H9 (cell line): ENCODE measurements at places on chromosomes 4 and X. TPM values are rescaled to one million over a fixed set of nuclear protein-coding genes. Genes with fewer than 3 reads are reported as not detected.

PLAC8 gene
- total RNA-seq, result 0.90 and 1.6 TPM in 2 replicates

GRCh38 chrX:136847874-136848273, 32.7 kb downstream of the RBMX start:
- no peak overlapping the region for H3K4me3 ChIP-seq
- H3K36me3 ChIP-seq, result peaks cover 32% of the 10 kb centered on the region
- H3K27me3 ChIP-seq, result no peaks in the 10 kb centered on the region
- H3K27ac ChIP-seq, result no peak overlapping the region

DNA sequence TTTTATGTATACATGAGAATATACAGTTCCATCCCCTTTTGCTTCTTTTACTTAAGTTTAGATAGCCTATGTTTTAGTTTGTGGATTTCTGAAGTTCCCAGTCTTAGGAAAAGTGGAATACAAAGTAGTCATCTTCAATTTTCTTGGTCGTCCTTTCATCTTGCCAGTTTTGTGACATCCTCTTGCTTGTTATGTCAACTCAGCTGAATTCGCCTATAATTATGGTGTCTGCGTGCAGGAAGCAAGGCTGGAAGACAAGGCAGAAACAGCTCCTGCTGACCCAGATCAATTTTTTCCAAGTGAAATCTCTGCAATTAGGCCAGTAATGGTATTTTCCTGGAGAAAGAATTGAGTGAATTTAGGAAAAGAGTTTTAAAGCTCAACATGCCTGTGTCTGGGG, 28.1 kb upstream of the NYX start:
- no peaks in the 10 kb centered on the region for H3K4me1 ChIP-seq
- peaks cover 4% of the 10 kb centered on the region for H3K36me3 ChIP-seq
- no peak overlapping the region for H3K27ac ChIP-seq
- no peak overlapping the region for H3K4me3 ChIP-seq
- no peaks in the 10 kb centered on the region for H3K27me3 ChIP-seq

- no peaks in the 10 kb centered on the region for H3K4me1 ChIP-seq
- DNase-seq, result no peak
- no peak overlapping the region for H3K4me3 ChIP-seq
- H3K27me3 ChIP-seq, result no peaks in the 10 kb centered on the region
- no peak overlapping the region for H3K27ac ChIP-seq
Observed at GRCh38 chrX:118062048-118062789, 54.4 kb downstream of the KLHL13 start.

DNA sequence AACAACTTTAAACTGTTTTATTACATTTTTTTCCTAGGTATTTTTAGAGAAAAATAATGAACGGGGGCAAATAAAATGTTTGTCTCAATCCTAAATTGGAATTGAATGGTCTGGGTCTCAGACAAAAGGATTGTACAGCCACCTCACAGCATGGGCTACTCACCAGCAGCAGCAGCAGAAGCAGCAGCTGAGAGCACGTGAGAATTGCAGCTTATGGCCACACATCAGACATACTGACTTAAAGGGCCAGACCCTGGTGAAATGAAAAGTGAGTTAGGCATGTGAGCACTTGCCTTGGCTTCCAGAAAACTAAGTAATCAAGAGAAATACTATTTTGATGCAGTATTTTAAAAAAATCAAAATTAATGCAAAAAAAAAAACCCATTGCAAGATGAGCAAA, 56.6 kb downstream of the AASDH start:
- no peak for DNase-seq
- H3K4me1 ChIP-seq, result no peaks in the 10 kb centered on the region
- no peak overlapping the region for H3K27ac ChIP-seq
- no peak overlapping the region for H3K4me3 ChIP-seq

GRCh38 chr4:126715067-126715466, 917.7 kb upstream of the INTU start:
- no peaks in the 10 kb centered on the region for H3K27me3 ChIP-seq
- peaks cover 20% of the 10 kb centered on the region for H3K36me3 ChIP-seq
- no peak overlapping the region for H3K4me3 ChIP-seq
- DNase-seq, result peak; percentile 47
- H3K4me1 ChIP-seq, result no peaks in the 10 kb centered on the region; the same call in 1 of the 2 replicates

ABLIM2 gene
- total RNA-seq, result 0.90 and 1.0 TPM in 2 replicates

GRCh38 chrX:106243376-106243775, 75.3 kb downstream of the PWWP3B start:
- DNase-seq, result no peak
- H3K27ac ChIP-seq, result no peak overlapping the region
- H3K36me3 ChIP-seq, result no peaks in the 10 kb centered on the region; the same call in 1 of the 2 replicates
- no peaks in the 10 kb centered on the region for H3K27me3 ChIP-seq
- no peak overlapping the region for H3K4me3 ChIP-seq
- H3K4me1 ChIP-seq, result no peaks in the 10 kb centered on the region

GRCh38 chr4:52968691-52969090, 106.6 kb downstream of the RASL11B start:
- H3K27ac ChIP-seq, result no peak overlapping the region
- no peaks in the 10 kb centered on the region for H3K27me3 ChIP-seq
- no peaks in the 10 kb centered on the region for H3K4me1 ChIP-seq

DNA sequence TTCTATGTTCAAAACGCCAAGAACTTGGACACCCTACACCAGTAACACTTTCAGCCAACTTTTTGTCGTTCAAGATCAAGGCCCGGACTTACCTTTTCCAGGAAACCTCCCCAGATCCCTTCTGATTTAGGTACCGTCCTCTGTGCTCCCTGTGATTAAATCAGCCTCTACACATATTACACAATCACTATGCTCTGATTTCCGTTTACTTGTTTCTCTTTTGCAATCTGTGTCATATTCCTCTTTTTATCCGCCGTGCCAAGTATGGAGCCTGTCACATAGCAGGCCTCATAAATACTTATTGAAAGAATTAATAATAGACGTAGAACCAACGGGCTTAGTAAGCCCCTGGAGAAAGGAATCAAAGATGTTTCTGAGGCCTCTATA, 722 bp upstream of the TMEM33 start:
- no peaks in the 10 kb centered on the region for H3K27me3 ChIP-seq
- no peaks in the 10 kb centered on the region; the same call in 1 of the 2 replicates for H3K4me1 ChIP-seq
- peaks cover 29% of the 10 kb centered on the region for H3K36me3 ChIP-seq
- no peak for DNase-seq
- H3K27ac ChIP-seq, result no peak overlapping the region

DNA sequence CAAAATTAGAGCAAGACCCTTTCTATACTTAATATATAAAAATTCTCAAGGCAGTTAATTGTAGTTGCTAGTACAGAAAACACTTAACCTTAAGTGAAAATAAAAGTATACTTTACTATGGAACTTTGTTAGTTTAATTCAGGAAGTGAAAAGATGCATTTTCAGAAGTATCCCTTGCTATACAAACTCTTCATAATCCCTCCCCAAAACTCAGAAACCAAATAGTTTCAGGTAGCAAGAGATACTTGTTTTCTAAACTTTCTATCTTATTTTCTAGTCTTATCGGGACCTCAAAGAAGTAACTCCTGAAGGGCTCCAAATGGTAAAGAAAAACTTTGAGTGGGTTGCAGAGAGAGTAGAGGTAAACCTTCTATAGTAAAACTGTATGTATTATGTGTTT, 14.3 kb downstream of the PAICS start:
- peaks cover 96% of the 10 kb centered on the region for H3K36me3 ChIP-seq
- H3K27ac ChIP-seq, result no peak overlapping the region
- no peaks in the 10 kb centered on the region for H3K27me3 ChIP-seq
- no peaks in the 10 kb centered on the region for H3K4me1 ChIP-seq
- no peak for DNase-seq

DNA sequence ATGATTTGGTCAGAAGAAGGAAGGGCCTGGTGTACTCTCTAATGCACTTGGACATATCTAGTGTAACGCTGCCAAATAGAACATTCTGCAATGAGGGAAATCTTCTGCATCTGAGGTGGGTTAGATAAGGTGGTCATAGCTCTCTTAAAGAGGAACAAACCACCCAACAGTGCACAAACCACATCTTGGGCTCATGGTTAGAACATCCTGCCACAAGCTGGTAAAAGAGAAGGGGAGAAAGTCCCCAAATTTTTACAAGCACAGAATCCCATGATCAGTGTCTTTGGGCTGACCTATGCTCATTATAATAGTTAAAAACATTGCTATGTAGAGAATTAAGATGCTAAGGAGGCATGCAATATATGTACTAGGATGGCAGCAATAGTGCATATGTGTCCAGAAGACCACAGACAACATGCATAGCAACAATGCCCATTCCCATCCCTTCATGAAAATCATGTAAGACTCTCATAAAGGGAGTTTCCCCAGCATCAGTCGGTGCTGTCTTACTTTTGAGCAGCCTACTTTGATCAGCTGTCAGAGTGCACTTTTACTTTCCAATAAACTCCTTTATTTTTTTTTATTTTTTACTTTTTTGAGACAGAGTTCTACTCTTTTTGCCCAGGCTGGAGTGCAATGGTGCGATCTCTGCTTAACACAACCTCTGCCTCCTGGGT, 99.7 kb upstream of the SLC7A11 start:
- no peaks in the 10 kb centered on the region for H3K4me1 ChIP-seq
- no peaks in the 10 kb centered on the region for H3K36me3 ChIP-seq

- H3K27ac ChIP-seq, result no peak overlapping the region
- no peaks in the 10 kb centered on the region for H3K36me3 ChIP-seq
- H3K27me3 ChIP-seq, result no peaks in the 10 kb centered on the region
- H3K4me1 ChIP-seq, result no peaks in the 10 kb centered on the region
Observed at GRCh38 chrX:136318895-136319597, 18.3 kb downstream of the ADGRG4 start.

DNA sequence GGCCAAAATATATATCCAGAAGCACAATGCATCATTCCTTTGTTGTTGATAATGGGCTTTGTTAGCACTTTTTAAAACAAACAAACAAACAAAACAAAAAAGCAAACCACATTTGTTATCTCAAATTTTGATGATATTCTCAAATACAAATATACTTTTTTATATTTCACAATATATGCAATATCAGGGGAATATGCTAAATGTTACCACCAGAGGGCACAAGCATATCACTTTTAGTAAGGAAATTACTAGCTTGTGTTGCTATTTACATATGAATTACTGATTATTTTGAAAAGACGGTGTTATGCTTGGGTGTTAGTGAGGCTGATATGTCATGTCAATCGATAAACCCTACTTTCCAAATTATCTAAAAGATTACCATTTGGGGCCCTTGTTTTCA, 29.1 kb downstream of the RIPPLY1 start:
- H3K4me1 ChIP-seq, result no peaks in the 10 kb centered on the region
- H3K36me3 ChIP-seq, result no peaks in the 10 kb centered on the region
- H3K27me3 ChIP-seq, result no peaks in the 10 kb centered on the region
- H3K4me3 ChIP-seq, result no peak overlapping the region
- no peak for DNase-seq

- no peak overlapping the region for H3K4me3 ChIP-seq
- H3K4me1 ChIP-seq, result no peaks in the 10 kb centered on the region
- no peak overlapping the region for H3K27ac ChIP-seq
- H3K27me3 ChIP-seq, result no peaks in the 10 kb centered on the region
- DNase-seq, result no peak
Observed at GRCh38 chr4:8525383-8526120, 54.6 kb upstream of the GPR78 start.

DNA sequence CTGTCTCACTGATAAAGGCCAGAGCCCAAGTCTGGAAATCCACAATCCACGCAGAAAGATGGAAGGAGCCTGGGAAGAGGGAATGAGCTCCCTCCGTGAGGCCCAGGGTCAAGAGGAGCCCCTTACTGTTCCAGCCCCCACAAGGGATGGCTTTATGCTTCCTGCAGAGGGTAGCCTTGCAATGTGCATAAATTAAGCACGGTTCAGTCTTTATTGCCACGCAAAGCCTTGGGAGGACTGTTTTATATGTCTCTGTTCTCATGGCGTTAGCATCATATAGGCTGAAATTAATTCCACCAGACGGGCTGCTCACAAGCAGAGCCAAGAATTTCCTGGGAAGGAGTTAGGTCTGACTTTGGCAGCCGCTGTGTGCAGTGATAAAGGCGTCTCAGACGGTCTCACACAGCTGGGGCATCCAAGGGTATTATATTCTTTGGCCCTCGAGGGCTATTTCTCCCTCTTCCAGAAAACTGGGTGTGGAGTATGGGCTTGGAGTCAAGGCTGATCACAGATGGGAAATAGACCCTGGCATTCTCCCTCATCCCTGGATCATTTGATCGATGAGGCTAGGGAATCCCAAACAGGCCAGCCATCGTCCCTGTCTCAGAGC, 38.5 kb downstream of the CYTL1 start:
- DNase-seq, result no peak
- no peaks in the 10 kb centered on the region for H3K27me3 ChIP-seq
- H3K4me1 ChIP-seq, result no peaks in the 10 kb centered on the region

SPACA5 gene
- not detected in 2 replicates for total RNA-seq

- no peaks in the 10 kb centered on the region for H3K4me1 ChIP-seq
- H3K27ac ChIP-seq, result no peak overlapping the region
- H3K27me3 ChIP-seq, result no peaks in the 10 kb centered on the region
- DNase-seq, result no peak
- no peaks in the 10 kb centered on the region for H3K36me3 ChIP-seq
Observed at GRCh38 chr4:81071013-81071412, 40.5 kb downstream of the BMP3 start.

GRCh38 chrX:16119353-16120220, 3.8 kb upstream of the GRPR start:
- H3K4me3 ChIP-seq, result no peak overlapping the region
- no peaks in the 10 kb centered on the region for H3K27me3 ChIP-seq
- no peak for DNase-seq
- peaks cover 2% of the 10 kb centered on the region; the same call in 1 of the 2 replicates for H3K4me1 ChIP-seq

GRCh38 chr4:172989984-172990820, 178.4 kb upstream of the GALNT7 start:
- H3K4me3 ChIP-seq, result no peak overlapping the region
- H3K27ac ChIP-seq, result no peak overlapping the region
- H3K27me3 ChIP-seq, result no peaks in the 10 kb centered on the region
- peaks cover 3% of the 10 kb centered on the region; the same call in 1 of the 2 replicates for H3K4me1 ChIP-seq
- DNase-seq, result no peak

UGDH gene
- 104 and 109 TPM in 2 replicates for total RNA-seq

SUV39H1 gene
- total RNA-seq, result 16.2 and 17.4 TPM in 2 replicates

DNA sequence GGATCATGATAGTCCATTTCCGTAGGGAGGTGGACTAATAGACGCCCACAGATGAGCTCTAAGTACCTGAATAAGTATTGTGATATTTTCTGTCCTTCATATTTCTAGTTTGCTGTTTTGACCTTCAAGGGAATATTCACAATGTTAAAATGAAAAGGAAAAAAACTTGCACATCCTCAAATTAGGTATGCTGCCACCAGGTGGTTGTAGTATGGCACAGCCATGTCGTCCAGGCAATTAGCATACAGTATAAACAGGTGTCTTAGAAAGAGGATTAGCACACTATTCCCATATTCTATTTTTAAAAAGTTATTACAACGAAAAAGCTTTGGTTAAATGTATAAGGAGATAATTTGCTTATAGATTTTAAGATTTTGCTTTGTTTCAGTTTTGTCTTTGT, 802.0 kb downstream of the RPA4 start:
- DNase-seq, result no peak
- H3K4me1 ChIP-seq, result peaks cover 2% of the 10 kb centered on the region; the same call in 1 of the 2 replicates
- no peak overlapping the region for H3K27ac ChIP-seq
- H3K4me3 ChIP-seq, result no peak overlapping the region

CC2D2A gene
- total RNA-seq, result 10.4 and 13.5 TPM in 2 replicates

AVPR2 gene
- total RNA-seq, result not detected in 2 replicates

- H3K4me3 ChIP-seq, result no peak overlapping the region
- no peak for DNase-seq
- H3K36me3 ChIP-seq, result peaks cover 23% of the 10 kb centered on the region
- no peak overlapping the region for H3K27ac ChIP-seq
Observed at GRCh38 chr4:41044165-41044564, 170.2 kb downstream of the APBB2 start.
